Smooth muscle cell of the coronary artery (primary cell): ENCODE measurements at places on chromosomes 3 and 15. TPM values are rescaled to one million over a fixed set of nuclear protein-coding genes. Genes with fewer than 3 reads are reported as not detected.

RASGRP1 gene
- total RNA-seq = under 0.01 and 0.08 TPM in 2 replicates

GOLGA6L9 gene
- 2.0 and 3.9 TPM in 2 replicates for total RNA-seq

MUC20 gene
- 0.30 TPM in 1 of 2 replicates, not detected in the other for total RNA-seq

ZIC1 gene
- total RNA-seq = 1.6 TPM in 1 of 2 replicates, not detected in the other

SCN11A gene
- under 0.01 TPM in 1 of 2 replicates, not detected in the other for total RNA-seq

SEC22C gene
- 34.9 and 41.1 TPM in 2 replicates for total RNA-seq

SIDT1 gene
- not detected in 2 replicates for total RNA-seq

ACVR2B gene
- 1.4 and 2.2 TPM in 2 replicates for total RNA-seq

CCR8 gene
- not detected in 2 replicates for total RNA-seq

CHRNB4 gene
- total RNA-seq = not detected in 2 replicates

CSPG5 gene
- total RNA-seq = 0.12 and 0.15 TPM in 2 replicates

THBS1 gene
- total RNA-seq = 925 and 3,043 TPM in 2 replicates

PDE8A gene
- 22.0 and 33.9 TPM in 2 replicates for total RNA-seq

GABRR3 gene
- not detected in 2 replicates for total RNA-seq

UPK1B gene
- not detected in 2 replicates for total RNA-seq

MYL3 gene
- total RNA-seq = 0.08 and 2.3 TPM in 2 replicates

A4GNT gene
- total RNA-seq = not detected in 2 replicates

AP4E1 gene
- total RNA-seq = 7.0 and 12.3 TPM in 2 replicates

MEGF11 gene
- not detected in 2 replicates for total RNA-seq

STAC gene
- 13.0 and 17.5 TPM in 2 replicates for total RNA-seq

ZMYND10 gene
- 0.70 and 1.1 TPM in 2 replicates for total RNA-seq

RPP25 gene
- total RNA-seq = 1.8 and 4.4 TPM in 2 replicates

CD80 gene
- not detected in 2 replicates for total RNA-seq

GOLGA6L10 gene
- 0.35 and 0.90 TPM in 2 replicates for total RNA-seq

TCTA gene
- total RNA-seq = 18.8 and 21.3 TPM in 2 replicates

CPA3 gene
- total RNA-seq = not detected in 2 replicates

MTHFS gene
- 14.3 and 17.4 TPM in 2 replicates for total RNA-seq

GOLGA8T gene
- 0.08 TPM in 1 of 2 replicates, not detected in the other for total RNA-seq

PLCH1 gene
- under 0.01 TPM in 1 of 2 replicates, not detected in the other for total RNA-seq

SCAMP5 gene
- 0.94 and 1.3 TPM in 2 replicates for total RNA-seq

CYP8B1 gene
- not detected in 2 replicates for total RNA-seq

KBTBD8 gene
- 0.82 and 4.7 TPM in 2 replicates for total RNA-seq

GABRB3 gene
- 0.45 and 1.2 TPM in 2 replicates for total RNA-seq

CILP gene
- under 0.01 and 6.0 TPM in 2 replicates for total RNA-seq

LRRC3B gene
- not detected in 2 replicates for total RNA-seq

ZIC4 gene
- total RNA-seq = 0.08 and 0.70 TPM in 2 replicates

GPR62 gene
- under 0.01 TPM in 1 of 2 replicates, not detected in the other for total RNA-seq

FEZF2 gene
- not detected in 2 replicates for total RNA-seq

LMCD1 gene
- 24.9 and 202 TPM in 2 replicates for total RNA-seq

CNTN4 gene
- total RNA-seq = 0.12 TPM in 1 of 2 replicates, not detected in the other

GRK7 gene
- under 0.01 TPM in 1 of 2 replicates, not detected in the other for total RNA-seq

HTR3C gene
- not detected in 2 replicates for total RNA-seq

TGM4 gene
- 0.15 TPM in 1 of 2 replicates, not detected in the other for total RNA-seq

GOLGA6B gene
- total RNA-seq = not detected in 2 replicates

PLEKHO2 gene
- total RNA-seq = 12.6 and 48.2 TPM in 2 replicates

SLCO3A1 gene
- 3.4 and 16.5 TPM in 2 replicates for total RNA-seq

MAP6D1 gene
- 0.35 and 0.90 TPM in 2 replicates for total RNA-seq

COL7A1 gene
- total RNA-seq = 11.2 and 25.3 TPM in 2 replicates
